ENCODE measurements at places on chromosomes 16 and 17.

- peaks cover 91% of the 10 kb centered on the region for H3K27me3 ChIP-seq
- H3K27ac ChIP-seq = no peak overlapping the region
- peak overlapping the region; percentile 54 for H3K4me3 ChIP-seq
- H3K4me1 ChIP-seq = peaks cover 17% of the 10 kb centered on the region
- peaks cover 2% of the 10 kb centered on the region for H3K36me3 ChIP-seq
- no peak for DNase-seq
Measured at GRCh38 chr16:86508947-86509758, 1.2 kb upstream of the FOXF1 start.

DNA sequence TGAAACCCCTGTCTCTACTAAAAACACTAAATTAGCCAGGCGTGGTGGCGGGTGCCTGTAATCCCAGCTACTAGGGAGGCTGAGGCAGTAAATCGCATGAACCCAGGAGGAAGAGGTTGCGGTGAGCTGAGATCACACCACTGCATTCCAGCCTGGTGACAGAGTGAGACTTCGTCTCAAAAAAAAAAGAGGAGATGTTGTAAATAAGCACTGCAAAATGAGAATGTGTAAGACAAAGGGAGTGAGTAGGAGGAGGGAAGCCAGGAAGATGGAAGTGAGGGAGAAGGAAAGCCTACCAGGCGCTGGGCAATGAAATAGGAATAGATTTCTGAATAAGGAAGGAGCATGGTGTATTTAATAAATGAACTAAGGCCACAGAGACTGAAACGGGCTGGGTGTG is 8.7 kb upstream of the PRPF8 start:
- no peak overlapping the region for H3K27ac ChIP-seq
- no peak for DNase-seq
- H3K27me3 ChIP-seq = no peaks in the 10 kb centered on the region

GRCh38 chr17:80287038-80287437 is 26.4 kb downstream of the RNF213 start:
- H3K27me3 ChIP-seq = no peaks in the 10 kb centered on the region
- H3K27ac ChIP-seq = no peak overlapping the region
- DNase-seq = no peak
- H3K4me1 ChIP-seq = peaks cover 17% of the 10 kb centered on the region

DNA sequence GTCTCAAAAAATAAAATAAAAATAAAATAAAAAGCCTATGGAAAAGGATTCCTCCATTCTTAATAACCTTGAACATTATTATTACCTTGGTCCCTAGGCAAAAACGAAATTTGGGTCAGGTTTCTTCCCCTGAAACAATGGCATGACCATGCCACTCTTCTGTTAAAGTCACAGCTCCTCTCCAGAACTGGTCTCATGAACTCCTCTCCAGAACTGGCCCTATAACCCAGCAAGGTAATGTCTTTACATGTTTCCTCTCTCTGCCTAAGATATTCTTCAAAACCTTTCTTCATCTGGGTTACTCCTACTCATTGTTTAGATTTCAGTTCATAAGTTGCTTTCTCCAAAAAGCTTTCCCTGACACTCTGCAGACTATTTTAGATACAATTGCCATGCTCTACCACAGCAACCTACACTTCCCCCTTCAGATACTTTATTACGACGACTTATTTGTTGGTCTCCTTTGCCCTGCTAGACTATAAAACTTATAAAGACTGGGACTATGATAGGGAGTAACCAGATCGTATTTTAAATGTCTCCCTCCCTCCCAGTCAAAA is 13.5 kb downstream of the TRIM37 start:
- peaks cover 9% of the 10 kb centered on the region for H3K36me3 ChIP-seq
- no peaks in the 10 kb centered on the region for H3K4me1 ChIP-seq
- H3K27me3 ChIP-seq = no peaks in the 10 kb centered on the region
- no peak overlapping the region for H3K27ac ChIP-seq
- H3K4me3 ChIP-seq = no peak overlapping the region

DNA sequence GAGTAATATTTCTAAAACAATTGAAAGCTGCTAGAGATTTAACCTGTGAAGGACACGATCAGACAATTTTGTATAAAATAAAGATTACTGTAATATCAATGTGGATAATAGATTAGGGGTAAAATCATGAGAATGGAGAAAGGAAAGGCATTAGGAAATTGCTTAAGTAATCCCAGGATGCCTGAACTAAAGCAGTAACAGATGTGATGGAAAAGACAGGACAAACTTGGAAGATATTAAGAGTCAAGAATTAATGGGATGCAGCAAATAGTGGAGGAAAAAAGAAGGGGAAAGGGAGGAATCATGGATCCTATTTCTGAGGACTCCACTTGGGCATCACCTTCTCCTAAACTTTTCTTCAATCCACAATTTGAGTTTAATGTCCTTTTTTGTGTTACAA is 437.1 kb upstream of the PMFBP1 start:
- no peak for DNase-seq
- no peak overlapping the region for H3K27ac ChIP-seq
- no peak overlapping the region for H3K4me3 ChIP-seq
- H3K4me1 ChIP-seq = peaks cover 11% of the 10 kb centered on the region

- peaks cover 4% of the 10 kb centered on the region for H3K27me3 ChIP-seq
- peak overlapping the region; percentile 60 for H3K4me3 ChIP-seq
- peak; percentile 38 for DNase-seq
- H3K4me1 ChIP-seq = peaks cover 46% of the 10 kb centered on the region
Measured at GRCh38 chr17:79993390-79994227, 42.1 kb downstream of the TBC1D16 start.

DNA sequence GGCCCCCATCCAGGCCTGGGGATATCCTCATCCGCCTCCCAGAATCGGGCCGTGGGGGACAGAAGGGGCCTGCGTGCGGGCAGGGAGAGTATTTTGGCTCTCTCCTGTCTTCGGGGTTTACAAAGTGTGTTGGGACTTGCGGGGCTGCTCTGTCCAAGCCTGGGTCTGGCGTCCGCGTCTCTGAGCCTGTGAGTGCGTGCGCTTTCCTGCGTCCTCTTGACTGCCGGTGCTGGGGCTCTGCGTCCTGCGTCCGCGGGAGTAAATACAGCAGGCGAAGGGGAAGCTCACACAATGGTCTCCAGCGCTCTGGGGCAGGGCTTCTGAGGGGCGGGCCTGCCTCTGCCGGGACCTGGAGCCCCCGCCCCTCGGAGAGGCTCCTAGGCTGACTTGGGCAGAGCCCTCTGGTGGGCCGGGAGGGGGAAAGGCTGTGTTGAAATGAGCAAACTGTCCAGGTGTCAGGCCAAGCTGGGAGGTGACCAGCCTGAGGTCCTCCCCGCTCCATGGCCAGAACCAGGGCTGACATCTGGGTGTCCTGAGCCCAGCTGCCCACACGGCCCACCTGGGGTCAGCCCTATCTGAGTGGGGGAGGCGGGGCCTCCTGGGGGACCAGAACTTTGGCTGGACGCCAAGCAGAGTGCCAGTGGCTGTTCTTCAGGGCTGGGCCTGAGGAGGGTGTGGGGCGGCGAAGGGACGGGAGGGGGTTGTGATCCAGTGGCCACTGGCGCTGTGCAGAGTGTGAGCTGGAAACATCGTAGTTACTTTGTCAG is 233.6 kb downstream of the SEC14L1 start:
- peak overlapping the region; percentile 100 for H3K4me3 ChIP-seq
- peak; percentile 73 for DNase-seq
- H3K27me3 ChIP-seq = peaks cover 2% of the 10 kb centered on the region
- H3K36me3 ChIP-seq = peaks cover 2% of the 10 kb centered on the region
- peaks cover 72% of the 10 kb centered on the region for H3K4me1 ChIP-seq
- H3K27ac ChIP-seq = peak overlapping the region; percentile 95

DNA sequence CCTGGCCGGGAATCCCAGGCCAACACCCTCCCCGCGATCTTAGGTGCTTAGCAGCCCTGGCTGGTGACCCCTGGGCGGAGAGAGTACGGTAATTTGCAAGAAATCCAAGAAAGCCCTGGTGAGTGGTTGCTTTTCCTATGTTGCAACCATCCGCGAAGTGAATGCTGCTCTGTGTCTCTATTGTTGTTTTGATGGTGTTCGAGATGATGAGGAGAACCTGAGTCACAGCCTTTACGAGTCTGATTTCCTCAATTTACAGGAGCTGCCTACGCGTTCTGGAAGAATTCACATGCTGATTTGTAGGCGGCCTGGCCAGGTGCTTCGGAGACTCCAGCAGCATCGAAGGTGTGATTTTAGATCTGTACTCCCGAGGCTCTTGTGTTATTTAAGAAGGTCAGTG is 63.3 kb downstream of the TMEM235 start:
- no peaks in the 10 kb centered on the region for H3K36me3 ChIP-seq
- no peaks in the 10 kb centered on the region for H3K4me1 ChIP-seq
- no peak for DNase-seq
- no peak overlapping the region for H3K27ac ChIP-seq
- no peaks in the 10 kb centered on the region for H3K27me3 ChIP-seq

DNA sequence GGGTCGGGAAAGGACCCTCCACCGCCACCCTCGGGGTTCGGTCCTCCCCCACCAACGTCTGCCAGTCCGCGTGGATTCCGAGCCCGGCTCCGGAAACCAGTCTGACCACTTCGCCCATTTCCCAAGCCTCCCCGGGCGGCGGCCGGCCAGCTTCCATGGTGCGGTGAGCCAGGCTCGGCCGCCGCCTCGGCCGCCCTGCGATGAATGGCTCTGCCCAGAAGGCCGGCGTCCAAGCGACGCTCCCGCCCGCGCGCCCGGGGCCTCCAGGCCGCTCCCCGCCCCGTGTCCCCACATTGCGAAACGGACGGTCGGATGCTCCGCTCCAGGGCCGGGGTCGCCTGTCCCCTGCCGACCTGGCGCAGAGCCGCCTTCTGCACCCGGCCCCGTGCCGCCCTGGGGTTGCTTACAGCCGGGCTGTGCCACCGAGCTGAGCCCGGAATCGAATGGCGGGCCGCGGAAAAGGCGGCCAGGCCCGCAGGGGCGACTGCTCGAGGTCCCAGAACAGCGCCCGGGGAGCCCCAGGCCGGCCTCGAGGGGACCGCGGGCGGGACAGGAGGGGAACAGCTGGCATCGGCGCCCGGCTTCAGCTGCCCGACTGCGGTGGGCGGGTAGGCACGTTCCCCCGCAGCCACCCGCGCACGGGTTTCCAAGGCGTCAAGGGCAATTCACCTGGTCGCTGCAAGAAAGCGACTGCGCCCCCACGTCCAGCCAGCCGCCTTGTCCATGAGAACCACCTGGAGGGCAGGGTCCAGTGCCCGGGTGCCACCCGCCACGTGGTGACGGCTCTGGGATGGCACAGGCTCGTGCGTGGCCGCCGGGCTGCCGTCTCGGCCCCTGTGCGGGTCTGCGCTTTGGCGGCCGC is 18.3 kb upstream of the CBX8 start:
- no peak overlapping the region for H3K27ac ChIP-seq
- peaks cover 78% of the 10 kb centered on the region for H3K27me3 ChIP-seq
- no peak overlapping the region for H3K4me3 ChIP-seq
- peaks cover 22% of the 10 kb centered on the region for H3K4me1 ChIP-seq

DNA sequence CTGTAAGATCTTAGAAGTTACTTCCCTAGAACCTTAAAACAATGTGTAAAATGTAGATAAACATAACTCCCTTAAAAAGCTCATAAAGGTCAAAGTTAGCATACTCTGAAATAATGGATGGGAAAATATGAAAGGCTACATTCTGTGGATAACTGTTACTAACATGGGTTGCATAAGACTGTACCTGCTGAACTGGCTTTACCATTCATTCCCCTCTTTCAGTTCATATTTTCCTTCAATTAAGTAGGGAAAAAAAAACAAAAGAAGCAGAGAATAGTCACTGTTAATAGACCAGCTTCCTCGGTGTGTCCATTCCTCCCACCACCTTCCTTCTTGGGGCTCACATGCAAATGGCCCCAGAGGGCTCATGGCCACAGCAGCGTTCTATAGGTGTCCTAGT is 7.5 kb upstream of the MEIOB start:
- H3K27me3 ChIP-seq = peaks cover 60% of the 10 kb centered on the region
- no peak for DNase-seq
- H3K27ac ChIP-seq = no peak overlapping the region
- H3K4me3 ChIP-seq = no peak overlapping the region

DNA sequence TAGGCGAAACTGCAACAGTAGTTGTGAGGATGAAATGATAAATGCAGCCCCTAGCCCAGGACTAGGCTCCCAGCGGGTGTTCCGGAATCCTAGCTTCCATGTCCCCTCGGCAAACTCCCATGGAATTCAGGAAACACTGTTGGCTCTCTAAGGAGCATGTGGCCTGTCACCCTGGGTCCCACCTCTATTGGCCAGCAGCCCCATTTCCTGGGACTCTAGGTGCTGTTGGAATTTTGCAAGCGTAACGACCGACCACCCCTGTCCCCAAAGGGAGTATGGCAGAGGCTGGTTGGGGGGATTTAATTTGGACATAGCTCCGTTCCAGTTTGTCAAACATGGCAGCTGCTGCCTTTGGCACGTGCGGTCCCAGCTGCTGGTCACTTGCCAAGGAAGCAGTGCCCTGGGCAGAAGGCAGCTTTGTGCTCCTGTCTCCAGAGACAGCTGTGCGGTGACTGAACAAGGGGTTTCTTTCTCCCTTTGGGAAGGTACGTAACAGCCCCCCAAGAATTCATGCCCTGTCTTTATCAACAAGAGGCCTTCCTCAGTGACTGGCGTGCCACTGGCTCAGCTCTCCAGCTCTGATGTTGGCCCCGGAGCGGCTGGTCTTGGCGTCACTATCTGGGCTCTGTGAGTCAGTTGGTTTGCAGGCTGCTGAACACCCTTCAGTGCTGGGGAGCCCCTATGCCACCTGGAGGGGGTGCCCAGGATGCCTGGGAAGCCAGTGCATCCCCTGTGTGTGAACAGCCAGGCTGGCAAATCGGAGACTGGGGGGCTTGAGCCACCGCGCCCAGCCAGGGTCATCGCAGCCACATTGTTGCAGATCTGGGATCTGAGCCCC is 235.2 kb upstream of the TNRC6C start:
- H3K36me3 ChIP-seq = no peaks in the 10 kb centered on the region
- DNase-seq = no peak
- H3K27ac ChIP-seq = no peak overlapping the region
- peaks cover 30% of the 10 kb centered on the region for H3K4me1 ChIP-seq
- H3K27me3 ChIP-seq = peaks cover 3% of the 10 kb centered on the region
- H3K4me3 ChIP-seq = no peak overlapping the region

- no peak overlapping the region for H3K4me3 ChIP-seq
- H3K27me3 ChIP-seq = no peaks in the 10 kb centered on the region
- DNase-seq = no peak
- H3K36me3 ChIP-seq = peaks cover 8% of the 10 kb centered on the region
- H3K4me1 ChIP-seq = no peaks in the 10 kb centered on the region
Measured at GRCh38 chr16:24820522-24820921, 25.2 kb upstream of the SLC5A11 start.

DNA sequence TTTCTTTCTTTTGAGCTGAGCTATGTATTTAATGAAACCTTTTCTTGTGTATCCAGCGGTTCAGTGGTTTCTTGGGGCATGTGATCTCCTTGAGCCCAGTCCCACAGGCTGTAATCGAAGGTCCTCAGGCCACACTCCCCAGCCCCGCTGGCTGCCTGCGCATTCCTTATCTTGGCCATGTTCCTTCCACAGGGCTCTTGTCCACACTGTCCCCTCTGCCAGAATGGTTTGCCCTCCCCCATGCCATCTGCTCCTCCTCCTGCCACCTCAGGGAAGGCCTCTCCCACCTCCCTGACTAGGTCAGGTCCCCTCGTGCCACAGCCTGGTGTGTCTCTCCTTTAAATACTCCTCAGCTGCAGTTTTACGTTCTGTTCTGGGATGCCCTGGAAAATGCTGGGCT is 12.1 kb upstream of the NLRC5 start:
- no peaks in the 10 kb centered on the region for H3K4me1 ChIP-seq
- no peak for DNase-seq
- no peak overlapping the region for H3K4me3 ChIP-seq
- H3K27me3 ChIP-seq = peaks cover 8% of the 10 kb centered on the region
- no peak overlapping the region for H3K27ac ChIP-seq

Measured in neural crest cell (in vitro differentiated cells).